ENCODE measurements at places on chromosomes 4 and X. TPM values are rescaled to one million over a fixed set of nuclear protein-coding genes. Genes with fewer than 3 reads are reported as not detected.

Gene KCNIP4
- not detected for total RNA-seq

Gene CT55
- not detected for total RNA-seq

- no peak for DNase-seq
Observed at GRCh38 chr4:156815717-156816359, 155.8 kb downstream of the PDGFC start.

- DNase-seq: no peak
Observed at GRCh38 chr4:174389439-174389838, 105.7 kb downstream of the CEP44 start.

DNA sequence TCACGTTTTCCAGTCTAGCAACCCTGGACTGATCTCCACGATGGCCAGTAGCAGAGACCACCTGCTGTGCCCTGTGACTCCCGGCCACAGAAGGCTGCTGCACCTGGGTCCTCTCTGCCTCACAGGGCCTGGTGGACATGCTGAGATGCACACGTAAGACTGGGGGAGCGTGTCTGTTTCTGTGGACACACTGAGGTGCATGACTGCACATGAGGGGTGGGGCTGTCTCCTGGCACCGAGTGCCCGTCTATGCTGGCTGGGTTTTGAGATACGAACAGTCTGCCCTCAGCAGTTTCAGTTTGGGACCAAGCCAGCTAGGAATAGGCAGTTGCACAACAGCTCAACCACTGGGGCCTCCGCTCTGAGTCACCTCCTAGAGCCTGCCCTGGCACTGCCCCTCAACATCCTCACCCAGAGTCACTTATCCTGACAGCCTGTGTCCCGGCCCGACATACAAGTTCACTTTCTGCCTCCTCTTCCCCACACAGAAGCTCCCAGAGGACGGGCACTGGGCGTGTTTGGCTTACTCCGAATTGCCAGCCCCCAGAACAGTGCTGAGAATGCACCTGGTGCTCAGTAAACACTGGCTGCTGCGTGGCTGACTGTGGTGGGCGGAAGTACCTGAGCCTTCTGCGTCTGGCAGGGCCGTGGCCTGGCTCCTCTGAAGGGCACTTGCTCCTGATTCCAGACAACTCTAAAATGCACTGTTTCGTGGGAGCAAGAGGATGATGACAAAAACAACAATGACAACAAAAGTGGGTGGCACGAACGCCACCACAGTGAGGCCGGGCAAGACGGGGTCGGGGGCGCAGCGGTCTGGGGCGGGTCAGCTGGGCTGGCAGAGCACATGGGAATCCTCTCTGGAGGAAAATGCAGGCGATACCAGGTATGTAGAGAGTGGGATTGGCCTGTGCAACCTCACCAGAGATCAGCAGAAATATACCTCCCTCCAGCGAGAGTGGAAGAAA lies 30.9 kb downstream of the RNF212 start:
- DNase-seq: no peak

- DNase-seq: no peak
Observed at GRCh38 chr4:151325111-151325948, at the start of gene SH3D19. Gene SH3D19, minus strand, starts transcription at chr4:151325605. Its CDS starts 253 bp downstream, at chr4:151325352.

DNA sequence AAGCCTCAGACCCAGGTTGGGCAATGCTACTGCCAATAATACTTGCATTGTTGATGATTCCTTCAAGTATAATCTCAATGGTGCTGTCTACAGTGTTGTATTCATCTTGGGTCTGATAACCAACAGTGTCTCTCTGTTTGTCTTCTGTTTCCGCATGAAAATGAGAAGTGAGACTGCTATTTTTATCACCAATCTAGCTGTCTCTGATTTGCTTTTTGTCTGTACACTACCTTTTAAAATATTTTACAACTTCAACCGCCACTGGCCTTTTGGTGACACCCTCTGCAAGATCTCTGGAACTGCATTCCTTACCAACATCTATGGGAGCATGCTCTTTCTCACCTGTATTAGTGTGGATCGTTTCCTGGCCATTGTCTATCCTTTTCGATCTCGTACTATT lies 7.4 kb downstream of the LPAR4 start:
- DNase-seq: no peak

DNA sequence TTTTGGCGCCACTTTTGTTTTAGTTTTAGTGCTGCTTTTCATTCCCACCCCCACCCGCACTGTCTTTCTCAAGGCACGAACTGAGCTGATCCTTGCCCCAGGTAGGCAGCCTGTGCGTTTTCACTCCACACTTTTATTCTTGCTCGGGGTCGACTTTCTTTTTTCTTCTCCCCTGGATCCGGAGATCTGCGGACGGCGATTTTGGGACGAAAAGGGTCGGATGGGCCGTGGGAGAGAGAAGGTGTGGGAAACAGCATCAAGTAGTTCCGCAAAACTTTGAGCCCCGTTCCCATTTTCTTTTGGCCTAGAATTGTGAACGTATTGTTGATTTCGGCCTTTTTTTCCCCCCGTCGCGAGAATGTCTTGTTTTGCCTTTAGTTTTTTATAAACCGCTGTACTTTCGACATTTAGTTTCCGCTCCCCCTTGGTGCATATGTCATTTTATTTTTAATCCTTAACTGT lies 531 bp downstream of the STAG2 start:
- no peak for DNase-seq

- DNase-seq: no peak
Observed at GRCh38 chr4:98503676-98504075, 154.7 kb downstream of the TSPAN5 start.
